ENCODE measurements at places on chromosomes 1 and 21.

- DNase-seq: peak; percentile 73
Observed at GRCh38 chr1:202349206-202349928, 868 bp downstream of the PPP1R12B start.

GRCh38 chr1:43530483-43531106, at the start of gene PTPRF:
TSS of gene PTPRF (plus strand) at chr1:43530883. CDS start at chr1:43545076, 14,193 bp downstream.
- DNase-seq: no peak

DNA sequence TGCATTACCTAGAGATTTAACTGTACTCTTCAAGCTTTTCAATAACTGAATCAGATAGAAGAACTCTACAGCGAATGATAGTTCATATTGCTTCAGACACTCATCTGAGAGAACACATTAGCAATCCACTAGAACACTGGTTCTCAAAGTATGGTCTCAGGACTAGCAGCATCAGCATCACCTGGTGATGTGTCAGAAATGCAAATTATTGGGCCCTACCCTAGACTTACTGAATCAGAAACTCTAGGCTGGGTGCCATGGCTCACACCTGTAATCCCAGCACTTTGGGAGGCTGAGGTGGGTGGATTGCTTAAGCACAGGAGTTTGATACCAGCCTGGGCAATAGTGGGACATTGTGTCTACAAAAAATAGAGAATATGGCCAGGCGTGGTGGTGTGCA, 24.9 kb upstream of the GLIS1 start:
- DNase-seq: no peak

DNA sequence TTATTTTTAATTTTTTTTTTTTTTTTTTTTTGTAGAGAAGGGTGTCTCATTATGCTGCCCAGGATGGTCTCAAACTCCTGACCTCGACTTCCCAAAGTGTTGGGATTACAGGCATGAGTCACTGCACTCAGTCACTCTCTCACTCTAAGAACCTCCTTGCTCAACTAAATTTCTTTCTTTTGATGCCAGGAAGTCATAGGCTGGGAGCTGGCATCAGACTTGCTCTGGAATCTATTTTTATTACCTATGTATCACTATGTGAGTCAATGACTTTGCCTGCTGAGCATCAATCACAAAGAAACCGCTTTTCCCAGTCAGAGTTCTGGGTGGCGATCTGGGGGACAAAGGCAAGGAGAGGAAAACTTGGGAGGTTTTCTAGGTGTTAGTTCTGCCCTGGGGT, 35.5 kb upstream of the PARP1 start:
- DNase-seq: peak; percentile 73

DNA sequence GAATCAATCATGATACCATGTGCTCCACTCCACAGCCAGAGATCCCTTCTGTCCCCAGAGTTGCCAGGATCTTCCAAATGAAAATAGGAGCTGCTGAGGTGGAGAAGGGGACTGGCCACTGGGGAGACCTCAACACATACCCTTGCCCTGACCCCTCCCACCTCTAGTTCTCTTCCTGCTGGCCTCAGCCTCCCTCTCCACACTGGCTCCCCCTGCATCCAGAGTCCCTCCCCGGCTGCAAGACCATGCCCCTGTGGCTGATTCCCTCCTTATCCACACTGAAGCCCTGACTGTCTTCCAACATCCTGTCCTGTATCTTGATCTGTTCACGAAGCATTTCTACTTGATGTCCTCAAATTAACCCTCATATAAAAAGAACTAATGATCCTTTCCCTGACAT, 21.1 kb upstream of the CDK18 start:
- DNase-seq: no peak

DNA sequence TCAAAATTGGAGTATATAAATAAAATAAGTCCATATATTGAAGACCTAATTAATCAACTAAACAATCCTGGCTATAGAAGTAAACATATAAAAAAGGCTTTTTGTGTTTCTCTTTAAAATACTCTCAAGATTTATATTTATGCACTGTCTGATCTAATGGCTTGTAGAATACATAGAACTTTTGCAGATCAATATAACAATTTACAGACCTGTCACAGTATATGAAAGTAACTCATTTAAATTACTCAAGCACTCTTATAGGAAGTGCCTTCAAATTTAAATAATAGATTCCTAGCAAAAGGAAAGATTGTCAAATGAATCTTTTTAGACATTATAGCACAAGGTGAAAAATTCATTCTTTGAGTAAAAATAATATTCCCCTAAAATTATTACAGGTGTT, 615.8 kb upstream of the RGS18 start:
- no peak for DNase-seq

DNA sequence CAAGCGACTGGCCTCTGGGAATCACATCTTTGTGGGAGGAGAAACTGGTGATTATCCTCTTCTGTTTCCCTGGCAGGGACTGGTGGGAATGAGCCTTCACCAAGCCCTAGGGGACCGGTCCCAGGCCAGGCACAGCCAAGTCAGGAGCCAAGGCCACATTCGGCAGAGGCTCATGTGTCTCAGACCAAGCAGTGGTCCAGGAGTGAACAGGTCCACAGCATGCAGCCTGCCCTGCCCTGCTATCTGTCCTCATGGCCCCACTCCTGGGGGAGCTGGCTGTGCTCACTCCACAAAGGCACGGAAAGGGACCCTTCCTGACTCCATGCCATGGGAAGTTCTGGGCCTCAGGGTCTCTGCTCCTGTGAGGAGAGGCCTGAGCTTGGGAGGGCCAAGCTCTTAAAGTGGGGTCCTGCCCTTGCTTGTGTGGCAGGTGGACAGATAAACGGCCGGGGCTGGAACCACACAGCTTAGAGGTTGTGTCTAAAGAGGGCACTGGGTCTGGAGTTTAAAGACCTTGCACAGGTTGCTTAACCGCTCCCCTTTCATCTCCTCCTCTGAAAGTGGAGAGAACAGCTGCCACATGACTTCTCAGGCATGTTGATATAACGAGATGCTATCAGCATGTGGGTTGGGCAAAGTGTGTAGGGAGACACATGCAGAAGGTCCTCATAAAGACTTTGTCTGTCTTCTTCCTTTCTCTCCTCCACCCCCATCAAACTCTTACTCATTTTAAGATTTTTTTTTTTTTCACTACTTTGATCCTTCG, 57.5 kb downstream of the CASQ2 start:
- peak; percentile 27 for DNase-seq

- no peak for DNase-seq
Observed at GRCh38 chr1:159300146-159300545, 2.0 kb upstream of the FCER1A start.

DNA sequence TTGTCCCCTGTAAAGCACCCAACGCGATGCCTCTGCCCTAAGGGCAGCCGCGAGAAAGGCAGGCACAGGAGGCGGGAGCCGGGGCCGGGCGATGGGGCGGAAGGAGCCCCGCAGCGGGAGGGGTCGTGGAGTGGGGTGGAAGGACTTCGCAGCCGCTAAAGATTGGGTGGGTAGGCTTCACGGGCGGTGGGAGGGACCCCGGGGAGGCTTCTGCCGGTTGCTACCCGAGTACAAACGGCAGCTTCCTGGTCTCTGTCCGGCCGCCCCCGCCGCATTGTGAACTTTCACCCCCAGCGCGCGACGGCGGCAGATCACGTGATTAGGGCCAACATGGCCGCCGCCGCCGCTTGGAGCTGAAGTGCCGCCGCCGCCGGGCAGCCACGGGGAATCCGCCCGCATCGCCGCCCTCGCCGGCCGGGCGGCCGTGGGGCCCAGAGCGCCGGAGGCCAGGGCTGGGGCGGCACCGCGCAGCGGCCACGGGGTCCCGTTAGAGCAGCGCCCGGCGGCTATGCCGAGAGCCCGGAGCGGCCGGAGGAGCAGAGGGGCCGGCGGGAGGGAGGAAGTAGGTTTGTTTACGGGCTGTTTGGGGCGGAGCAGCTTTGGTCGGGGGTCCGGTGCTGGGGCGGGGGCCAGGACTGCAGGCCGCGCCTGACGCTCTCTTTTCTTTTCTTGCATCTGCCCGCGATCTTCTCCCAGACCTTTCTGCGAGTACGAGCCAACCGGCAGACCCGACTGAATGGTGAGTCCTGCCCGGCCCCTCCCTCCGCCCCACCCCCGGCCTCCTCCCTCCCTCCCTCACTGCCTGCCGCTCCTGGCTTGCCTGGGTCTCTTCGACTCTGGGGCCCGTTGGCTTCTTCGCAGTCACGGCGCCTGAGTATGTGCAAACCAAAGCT, 42.4 kb downstream of the TMEM53 start:
- DNase-seq: peak; percentile 79

DNA sequence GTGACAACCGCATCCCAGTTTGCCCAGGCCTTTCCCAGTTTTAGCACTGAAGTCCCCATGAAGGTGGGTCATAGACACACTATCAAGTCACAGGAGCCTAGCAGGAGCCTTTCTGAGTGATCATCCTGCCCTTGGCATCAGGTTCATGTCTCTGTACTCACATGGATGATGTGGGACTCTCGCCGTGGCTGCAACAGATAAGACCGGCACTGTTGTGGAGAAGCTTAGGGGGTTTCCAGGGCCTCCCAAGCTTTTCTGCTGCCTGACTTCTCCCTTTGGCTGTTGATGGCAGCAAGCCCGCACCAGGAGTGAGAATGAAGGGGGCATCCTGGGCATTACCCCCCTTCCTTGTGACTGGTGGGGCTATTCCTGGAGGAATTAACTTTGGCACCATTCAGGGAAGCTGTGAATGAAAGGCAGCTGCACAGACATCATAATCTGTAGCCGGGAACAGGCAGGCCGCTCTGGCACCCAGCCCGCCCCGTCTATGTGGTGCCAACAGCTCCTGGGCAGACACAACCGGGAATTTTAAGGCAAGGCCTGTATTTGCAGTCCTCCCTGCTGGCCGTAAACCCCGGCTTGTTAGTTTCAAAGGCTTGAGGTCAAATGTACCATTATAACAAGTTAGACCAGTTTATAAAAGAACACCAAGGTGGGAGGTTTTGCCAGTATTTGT, 148.6 kb downstream of the HUNK start:
- no peak for DNase-seq

GRCh38 chr1:6176779-6177178, 3.3 kb downstream of the CHD5 start:
- no peak for DNase-seq

DNA sequence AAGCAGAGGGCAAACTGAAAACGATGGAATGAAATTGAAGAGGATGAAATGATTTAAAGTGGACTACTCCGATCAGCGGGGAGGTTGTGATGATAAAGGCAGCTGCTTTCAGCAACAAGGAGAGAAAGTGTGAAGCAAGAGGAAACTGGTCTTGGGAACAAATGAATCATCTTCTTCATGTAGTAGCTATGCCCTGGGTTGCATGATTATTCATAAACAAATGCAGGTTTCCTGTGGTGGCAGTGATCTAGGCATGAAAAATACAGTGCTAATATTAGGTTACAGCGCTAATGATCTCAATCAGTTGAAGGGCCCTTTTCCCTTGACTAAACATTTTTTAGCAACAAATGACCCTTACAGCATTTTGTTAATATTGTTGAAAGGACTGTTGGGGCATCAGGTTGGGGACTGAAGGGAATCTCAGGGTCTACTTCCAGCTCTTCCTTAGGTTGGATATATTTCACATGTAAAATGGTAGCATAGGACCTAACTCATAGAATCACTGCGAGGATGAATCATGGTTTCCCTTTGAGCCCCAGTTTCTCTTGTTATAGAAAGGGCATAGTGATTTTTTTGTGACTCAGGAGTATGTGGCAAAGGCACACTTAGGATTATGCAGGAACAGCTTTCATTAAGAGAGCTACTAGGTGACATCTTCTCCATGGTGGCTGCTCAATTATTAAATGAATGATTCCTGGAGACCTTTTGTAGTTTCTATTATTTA, 1.9 kb upstream of the ZFYVE9 start:
- peak; percentile 96 for DNase-seq

DNA sequence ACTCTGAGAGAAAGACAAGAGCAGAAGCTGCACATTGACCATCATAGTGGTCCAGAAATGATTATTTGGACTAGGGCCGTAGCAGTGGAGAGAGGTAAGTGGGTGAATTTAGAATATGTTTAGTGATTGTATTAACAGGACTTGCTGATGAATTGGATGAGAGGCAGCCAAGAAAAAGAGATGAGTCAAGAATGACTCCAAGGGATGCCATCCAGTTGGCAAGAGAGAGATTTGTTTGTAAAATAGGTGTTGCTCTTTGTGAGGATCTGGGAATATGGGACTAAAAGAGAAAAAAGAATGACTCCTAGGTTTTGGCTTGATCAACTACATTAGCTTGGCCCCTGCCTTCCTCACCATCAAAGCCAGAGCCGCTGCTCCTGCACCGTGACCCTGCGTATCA, 54.2 kb upstream of the ARTN start:
- peak; percentile 23 for DNase-seq

GRCh38 chr1:44811234-44811633, 2.9 kb downstream of the BTBD19 start:
- no peak for DNase-seq

- peak; percentile 40 for DNase-seq
Observed at GRCh38 chr21:45293220-45293725, 5.6 kb upstream of the POFUT2 start.

DNA sequence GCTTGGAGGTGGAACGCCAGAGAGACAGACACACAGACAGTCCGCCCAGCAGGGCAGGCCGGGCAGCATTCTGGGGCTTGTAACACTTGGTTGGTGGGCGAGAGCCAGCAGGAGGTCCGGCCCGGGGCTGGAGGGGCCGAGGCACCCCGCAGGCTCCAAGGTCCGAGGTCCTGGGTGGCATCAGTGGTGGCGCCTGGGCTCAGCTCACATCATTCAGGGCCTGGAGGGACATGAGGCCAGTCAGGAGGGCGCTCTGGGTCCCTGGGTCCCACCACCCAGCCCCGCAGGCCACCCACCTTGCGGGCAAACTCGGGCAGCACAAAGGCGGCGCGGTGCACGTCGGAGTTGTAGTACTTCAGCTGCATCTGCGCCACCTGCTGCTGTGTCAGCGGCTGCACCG, 5.2 kb downstream of the SRM start:
- DNase-seq: no peak

- DNase-seq: no peak
Observed at GRCh38 chr1:29525941-29526340, 289.6 kb downstream of the PTPRU start.

GRCh38 chr1:16168622-16169360, 12.9 kb upstream of the EPHA2 start:
- no peak for DNase-seq

- no peak for DNase-seq
Observed at GRCh38 chr1:23344987-23345472, 946 bp upstream of the HNRNPR start.

- DNase-seq: peak; percentile 19
Observed at GRCh38 chr1:150015651-150016131, 5.2 kb upstream of the OTUD7B start.

- DNase-seq: no peak
Observed at GRCh38 chr1:226104671-226105121, 42.2 kb downstream of the H3-3A start.

GRCh38 chr1:155971910-155972809, 6.2 kb downstream of the ARHGEF2 start:
- no peak for DNase-seq

- no peak for DNase-seq
Observed at GRCh38 chr1:176847052-176847451, 317.5 kb downstream of the ASTN1 start.

Measured in amniotic epithelial cell (primary cell).